ENCODE measurements at places on chromosomes 2 and 18.

- no peaks in the 10 kb centered on the region for H3K36me3 ChIP-seq
- no peaks in the 10 kb centered on the region for H3K4me1 ChIP-seq
- no peak overlapping the region for H3K27ac ChIP-seq
- H3K4me3 ChIP-seq = no peak overlapping the region
Measured at GRCh38 chr18:29726646-29727045, 1315.9 kb downstream of the DSC3 start.

DNA sequence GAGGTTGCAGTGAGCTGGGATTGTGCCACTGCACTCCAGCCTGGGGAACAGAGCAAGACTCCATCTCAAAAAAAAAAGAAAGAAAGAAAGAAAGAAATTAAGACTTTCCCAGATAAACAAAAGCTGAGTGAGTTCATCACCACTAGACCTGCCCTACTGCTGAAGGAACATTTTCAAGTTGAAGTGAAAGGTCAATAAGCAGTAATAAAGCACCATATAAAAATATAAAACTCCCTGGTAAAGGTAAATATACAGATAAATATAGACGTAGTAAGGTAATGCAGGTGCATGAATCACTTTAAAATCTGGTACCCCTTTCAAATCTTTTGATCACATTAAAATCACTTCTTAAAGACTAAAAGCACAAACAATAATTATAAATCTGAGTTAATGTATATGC, 42.6 kb downstream of the UNC50 start:
- no peaks in the 10 kb centered on the region for H3K27me3 ChIP-seq
- no peak for DNase-seq
- H3K4me3 ChIP-seq = no peak overlapping the region
- no peaks in the 10 kb centered on the region for H3K4me1 ChIP-seq
- peaks cover 8% of the 10 kb centered on the region for H3K36me3 ChIP-seq
- no peak overlapping the region for H3K27ac ChIP-seq

DNA sequence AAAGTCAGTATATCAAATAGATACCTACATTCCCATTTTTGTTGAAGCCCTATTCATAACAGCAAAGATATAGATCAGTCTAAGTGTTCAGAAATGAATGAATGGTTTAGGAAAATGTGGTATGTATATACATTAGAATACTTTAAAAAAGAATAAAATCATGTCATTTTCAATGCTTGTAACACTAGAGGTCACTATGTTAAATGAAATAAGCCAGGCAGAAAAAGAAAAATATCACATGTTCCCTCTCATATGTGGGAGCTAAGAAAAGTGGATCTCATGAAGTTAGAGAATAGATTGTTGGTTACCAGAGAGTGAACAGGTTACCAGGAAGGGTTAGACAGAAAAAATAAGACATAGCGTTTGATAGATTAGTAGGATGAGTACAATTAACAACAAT, 1111.0 kb upstream of the SLC39A10 start:
- H3K4me1 ChIP-seq = no peaks in the 10 kb centered on the region
- H3K4me3 ChIP-seq = no peak overlapping the region
- H3K27me3 ChIP-seq = no peaks in the 10 kb centered on the region
- H3K27ac ChIP-seq = no peak overlapping the region
- peak; percentile 11 for DNase-seq

- no peak overlapping the region for H3K4me3 ChIP-seq
- H3K27ac ChIP-seq = no peak overlapping the region
- DNase-seq = no peak
Measured at GRCh38 chr2:228839421-228839876, 431.6 kb downstream of the PID1 start.

- H3K4me1 ChIP-seq = no peaks in the 10 kb centered on the region
- no peak overlapping the region for H3K27ac ChIP-seq
Measured at GRCh38 chr2:201660293-201660895, 17.1 kb upstream of the TMEM237 start.

DNA sequence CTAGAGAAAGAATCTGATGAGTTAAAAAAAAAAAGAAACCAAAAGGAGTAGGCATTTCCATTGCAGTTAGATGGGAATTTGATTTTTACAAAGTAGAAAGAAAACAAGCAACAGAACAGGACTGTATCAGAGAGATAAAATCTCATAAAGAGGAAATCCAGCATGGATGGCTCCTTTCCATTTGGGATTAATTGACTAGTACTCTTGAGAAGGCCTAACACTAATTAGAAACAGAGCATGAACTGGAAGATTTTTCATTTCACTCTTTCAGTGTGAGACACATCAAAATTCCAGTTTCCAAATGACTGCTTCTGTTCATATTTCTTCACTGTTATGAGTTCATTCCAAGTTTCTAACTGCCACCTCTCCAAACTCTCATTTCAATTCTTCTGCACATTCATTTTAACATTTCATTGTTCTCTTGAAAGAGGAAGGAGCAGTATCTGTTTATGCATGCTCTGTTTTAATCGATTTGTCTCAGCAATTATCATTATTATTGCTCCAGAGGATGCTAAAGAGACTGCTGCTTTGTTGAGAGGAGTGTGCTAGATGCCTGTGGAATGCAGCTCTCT, 108.8 kb upstream of the PIEZO2 start:
- no peak overlapping the region for H3K27ac ChIP-seq
- H3K36me3 ChIP-seq = no peaks in the 10 kb centered on the region
- no peak overlapping the region for H3K4me3 ChIP-seq
- H3K4me1 ChIP-seq = peaks cover 7% of the 10 kb centered on the region
- DNase-seq = no peak

Data from lung (tissue), 17 donors.